NCI-H187 (cell line): ENCODE measurements at places on chromosomes 11 and 22.

- DNase-seq, result no peak
Measured at GRCh38 chr11:116192509-116193210, 580.1 kb downstream of the BUD13 start.

GRCh38 chr22:44363980-44364750 is 51.4 kb upstream of the SHISAL1 start:
- no peak for DNase-seq

DNA sequence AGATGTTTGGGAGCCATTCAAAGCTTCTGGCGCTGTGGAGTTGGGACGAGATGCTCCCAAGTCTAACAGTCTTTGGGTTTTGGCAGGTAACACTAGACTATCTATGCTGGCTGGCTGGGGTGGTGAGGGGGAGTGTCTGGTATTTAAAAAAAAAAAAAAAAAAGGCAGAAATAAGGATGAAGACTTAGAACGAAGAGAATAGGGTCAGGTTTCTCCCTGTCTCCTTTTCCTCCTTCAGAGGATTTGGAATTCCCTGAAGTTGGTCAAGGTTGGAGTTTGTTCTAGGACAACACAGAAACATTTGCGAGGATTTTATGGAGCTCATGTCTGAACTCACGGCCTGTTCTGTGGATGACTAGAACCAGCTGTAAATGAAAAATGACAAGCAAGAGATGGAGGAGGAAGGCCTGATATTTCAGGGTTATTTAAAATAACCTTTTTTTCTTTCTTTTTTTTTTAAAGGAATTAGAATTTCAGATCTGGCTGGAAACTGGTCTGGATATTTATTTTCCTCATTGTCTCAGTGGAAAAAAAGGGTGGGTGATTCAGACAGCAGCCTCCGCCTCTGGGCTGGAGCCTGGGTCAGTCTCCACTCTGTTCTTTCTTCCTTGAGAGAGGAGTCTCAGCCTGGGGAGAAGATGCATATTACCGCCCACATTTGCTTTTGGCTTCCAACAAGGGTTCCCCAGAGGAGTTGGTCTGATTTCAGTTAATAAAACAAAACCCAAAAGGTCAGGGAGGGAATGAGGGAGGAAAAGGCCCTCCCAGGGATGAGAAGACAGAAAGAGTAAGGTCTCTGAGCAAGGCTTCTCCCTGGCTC is 80.1 kb downstream of the USP35 start:
- no peak for DNase-seq

DNA sequence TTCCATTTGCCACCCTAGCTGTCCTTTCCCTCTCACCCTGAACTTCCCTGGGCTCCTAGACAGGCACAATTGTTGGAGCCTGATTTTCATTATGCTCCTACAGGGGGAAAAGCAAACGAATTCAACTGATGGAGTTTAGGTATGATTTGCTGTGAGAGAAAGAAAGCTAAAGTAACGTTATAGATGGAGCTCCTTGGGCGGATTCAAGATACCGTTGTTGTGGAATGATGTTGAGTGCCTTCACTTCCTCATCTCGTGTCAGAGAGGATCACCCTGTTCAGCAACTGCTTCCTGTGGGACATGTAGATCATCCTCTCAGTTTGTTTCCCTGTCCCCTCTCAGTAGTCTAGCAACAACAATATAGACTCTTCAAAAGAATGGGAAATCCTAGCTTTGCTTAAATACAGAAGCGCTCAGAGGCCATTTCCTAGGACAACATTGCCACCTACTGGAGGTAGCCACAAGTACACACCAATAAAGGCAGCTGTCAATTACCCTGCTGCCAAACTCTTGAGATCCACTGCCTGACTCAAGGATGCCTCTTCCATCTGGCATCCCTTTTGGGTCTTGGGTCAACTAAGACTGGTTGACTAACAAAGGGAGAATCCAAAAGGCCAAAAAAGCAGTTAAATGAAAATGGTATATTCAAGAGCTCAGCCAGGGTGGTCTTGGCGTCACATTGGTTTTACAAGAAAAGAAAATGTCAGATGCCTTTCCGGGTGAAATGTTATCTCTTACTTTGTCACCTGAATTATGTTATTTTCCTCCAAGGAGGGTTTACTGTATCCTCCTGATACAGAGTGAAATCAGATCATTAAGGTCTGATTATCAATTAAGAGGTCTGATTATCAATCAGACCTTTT is 13.5 kb upstream of the DTX4 start:
- peak; percentile 49 for DNase-seq

- DNase-seq, result no peak
Measured at GRCh38 chr11:23564370-23564769, 704.1 kb upstream of the CCDC179 start.

DNA sequence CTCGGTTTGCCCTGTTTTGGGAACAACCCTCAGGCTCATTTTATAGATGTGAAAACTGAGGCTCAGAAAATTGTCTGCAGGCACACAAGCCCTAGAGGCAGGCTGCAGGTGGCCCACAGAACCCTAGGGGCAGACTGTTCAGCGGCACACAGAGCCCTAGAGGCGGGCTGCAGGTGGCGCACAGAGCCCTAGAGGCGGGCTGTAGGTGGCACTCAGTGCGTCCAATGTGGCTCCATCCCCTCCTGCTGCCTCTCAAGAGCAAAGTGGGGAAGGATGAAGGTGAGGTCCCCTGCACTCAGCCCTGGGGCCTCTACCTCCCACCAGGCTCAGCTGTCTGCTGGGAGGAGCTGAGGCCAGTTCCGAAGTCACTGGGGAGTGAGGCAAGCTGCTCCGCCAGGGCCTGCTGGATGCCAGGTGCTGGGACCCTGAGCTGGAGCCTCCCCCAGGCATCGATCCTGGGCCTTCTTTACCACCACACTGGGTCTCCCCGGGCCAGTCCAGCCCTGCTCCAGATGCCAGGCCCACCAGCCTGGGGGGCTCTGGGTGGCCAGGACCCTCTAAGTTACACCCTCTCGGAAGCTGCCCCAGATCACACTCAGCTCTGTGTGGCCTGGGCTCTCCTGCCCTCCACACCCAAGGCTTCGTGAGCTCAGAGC is 2.3 kb downstream of the ACY3 start:
- DNase-seq, result no peak

- DNase-seq, result no peak
Measured at GRCh38 chr22:27358096-27358870, 443.3 kb downstream of the MN1 start.

- DNase-seq, result no peak
Measured at GRCh38 chr22:49954354-49954753, 6.2 kb upstream of the PIM3 start.

GRCh38 chr11:100356035-100356434 is 331.1 kb upstream of the ARHGAP42 start:
- DNase-seq, result no peak

DNA sequence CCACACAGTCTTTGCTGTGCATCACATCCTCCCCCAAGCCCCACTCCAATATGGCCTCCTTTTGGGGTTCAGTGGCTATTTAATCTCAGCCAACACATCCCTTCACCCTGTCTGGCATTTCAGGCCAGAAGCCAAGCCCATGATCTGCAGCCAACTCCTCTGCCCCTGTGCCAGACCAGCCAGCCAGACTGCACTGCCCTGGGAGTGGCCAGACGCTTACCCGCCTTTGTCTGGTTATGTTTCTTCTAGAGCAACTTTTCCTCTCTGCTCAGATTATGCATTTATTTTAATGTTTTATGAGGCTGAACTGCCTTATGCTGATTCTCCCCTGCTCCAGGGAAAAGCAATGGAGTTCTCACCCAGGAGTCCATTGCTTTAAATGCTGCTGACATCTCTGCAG is 206.7 kb upstream of the TBCEL start:
- DNase-seq, result no peak

DNA sequence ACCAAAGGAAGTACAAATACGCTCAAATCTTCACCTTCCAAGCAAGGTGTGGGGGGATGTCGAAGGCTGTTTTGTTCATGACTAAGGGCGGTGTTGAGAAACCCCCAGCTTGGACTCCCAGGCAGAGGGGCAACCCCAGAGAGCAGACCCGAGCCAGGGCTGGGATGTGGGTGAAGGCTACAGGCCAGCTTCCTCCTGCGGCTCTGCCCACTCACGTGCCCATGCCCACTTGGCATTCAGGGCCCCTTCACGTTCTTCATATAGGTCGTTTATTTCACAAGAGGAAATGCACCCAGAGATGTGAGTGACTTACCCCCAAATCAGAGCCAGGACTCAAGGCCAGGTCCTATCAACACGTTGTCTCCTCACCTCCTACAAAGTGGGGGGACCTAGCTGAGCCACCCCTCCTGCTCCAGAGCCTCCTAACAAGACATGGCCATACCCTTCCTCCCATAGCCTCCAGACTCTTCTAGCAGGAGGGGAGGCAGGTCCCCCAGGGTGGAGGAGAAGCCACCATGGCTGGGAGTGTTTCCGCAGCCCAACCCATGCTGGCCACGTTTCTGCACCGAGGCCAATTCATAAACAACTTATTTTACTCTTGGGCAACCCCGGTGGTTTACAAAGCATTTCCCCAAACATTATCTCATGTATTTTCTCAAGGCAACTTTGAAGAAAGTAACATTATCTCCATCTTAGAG is 22.0 kb downstream of the TMEM184B start:
- DNase-seq, result no peak

DNA sequence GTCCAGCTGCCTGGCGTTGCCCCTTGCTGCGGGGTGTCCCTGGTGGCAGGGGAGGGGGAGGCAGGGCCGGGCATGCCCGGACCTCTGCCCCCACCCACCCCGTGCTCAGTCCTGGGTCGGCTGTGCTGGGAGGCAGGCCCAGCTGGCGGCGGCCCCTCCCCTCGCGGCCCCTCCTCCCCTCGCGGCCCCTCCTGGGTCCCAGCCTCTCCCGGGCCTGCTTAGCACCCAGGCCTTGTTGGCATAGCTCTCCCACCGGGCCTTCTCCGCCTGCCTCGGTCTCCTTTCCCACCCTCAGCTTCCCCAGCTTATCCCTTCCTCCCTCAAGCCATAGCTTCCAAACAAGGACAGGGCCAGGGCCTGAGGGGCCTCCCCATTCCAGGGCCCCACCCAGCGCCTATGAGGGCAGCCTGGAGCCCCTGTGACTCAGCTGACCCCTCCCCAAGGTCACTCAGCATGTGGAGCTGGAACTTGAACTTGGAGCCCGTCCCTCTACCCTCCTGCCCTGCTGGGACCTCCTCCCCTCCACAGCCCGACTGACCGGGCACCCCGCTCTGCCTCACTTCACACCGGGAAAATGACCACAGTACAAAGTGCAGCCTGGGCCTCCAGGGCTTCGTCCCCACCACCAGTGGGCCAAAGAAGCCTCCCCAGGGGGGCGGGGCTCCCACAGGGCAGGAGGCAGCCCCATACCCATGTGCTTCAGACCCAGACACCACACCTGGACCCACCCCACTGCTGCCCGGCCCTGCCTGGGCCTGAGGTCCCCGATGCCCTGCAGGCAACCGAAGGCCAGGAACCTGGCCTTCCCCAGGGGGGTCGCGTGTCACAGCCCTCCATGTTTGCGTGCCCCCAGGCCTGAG is 1.2 kb downstream of the EPS8L2 start:
- DNase-seq, result no peak

DNA sequence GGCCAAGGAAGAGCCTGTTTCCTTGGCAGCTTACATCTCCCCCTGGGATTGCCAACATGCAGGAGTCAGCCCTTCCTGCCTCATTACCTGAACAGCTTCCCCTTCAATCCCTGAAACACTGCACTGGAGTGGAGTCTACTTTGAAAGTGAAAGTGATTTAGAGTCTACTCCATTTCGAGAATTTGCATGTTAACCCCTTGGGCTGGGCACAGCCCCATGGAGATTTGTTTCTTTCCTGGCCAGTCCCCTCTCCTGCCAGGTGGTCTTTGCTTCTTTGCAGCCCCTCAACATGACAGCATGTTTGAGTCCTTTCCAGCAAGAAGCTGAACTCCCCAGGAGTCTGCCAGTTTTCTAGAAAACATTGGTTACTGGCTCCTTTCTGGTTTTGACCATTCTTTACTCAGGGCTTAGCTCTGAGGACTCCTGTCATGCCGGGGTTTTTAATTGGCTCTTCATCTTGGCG is 59.9 kb downstream of the TRAF6 start:
- peak; percentile 12 for DNase-seq

GRCh38 chr22:29470159-29470855 is 9.7 kb upstream of the NEFH start:
- peak; percentile 20 for DNase-seq

DNA sequence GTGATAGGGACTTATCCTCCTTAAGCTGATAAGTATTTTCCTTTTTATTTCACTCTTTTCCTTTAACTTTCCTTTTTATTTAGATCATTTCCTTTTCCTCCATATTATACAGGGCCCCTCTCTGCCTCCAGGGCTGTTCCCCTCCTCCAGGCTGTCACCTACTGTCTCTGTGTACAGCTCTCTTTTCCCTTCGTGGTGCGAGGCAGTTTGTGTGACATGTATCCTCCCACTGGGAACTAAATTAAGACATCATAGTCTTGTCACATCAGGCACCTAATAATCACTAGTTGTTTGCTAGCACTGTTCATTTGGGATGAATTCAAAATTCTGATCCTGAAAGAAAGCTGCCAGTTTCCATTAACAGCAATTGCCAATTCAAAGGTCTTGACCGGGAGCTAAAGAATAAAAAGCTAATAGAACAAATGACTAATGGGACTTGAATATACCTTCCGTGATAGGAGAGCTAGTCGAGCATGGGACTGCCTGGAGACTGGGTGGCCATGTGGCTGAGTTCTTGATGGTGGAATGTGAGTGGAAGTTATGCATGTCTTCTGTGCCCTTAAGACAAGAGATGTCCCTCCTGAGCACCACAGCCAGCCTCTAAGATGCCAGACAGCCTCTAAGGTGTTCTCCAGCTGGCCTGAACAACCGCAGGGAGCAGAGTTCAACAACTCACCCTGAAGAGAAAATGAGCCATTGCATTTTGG is 77.7 kb upstream of the LRRC55 start:
- no peak for DNase-seq

DNA sequence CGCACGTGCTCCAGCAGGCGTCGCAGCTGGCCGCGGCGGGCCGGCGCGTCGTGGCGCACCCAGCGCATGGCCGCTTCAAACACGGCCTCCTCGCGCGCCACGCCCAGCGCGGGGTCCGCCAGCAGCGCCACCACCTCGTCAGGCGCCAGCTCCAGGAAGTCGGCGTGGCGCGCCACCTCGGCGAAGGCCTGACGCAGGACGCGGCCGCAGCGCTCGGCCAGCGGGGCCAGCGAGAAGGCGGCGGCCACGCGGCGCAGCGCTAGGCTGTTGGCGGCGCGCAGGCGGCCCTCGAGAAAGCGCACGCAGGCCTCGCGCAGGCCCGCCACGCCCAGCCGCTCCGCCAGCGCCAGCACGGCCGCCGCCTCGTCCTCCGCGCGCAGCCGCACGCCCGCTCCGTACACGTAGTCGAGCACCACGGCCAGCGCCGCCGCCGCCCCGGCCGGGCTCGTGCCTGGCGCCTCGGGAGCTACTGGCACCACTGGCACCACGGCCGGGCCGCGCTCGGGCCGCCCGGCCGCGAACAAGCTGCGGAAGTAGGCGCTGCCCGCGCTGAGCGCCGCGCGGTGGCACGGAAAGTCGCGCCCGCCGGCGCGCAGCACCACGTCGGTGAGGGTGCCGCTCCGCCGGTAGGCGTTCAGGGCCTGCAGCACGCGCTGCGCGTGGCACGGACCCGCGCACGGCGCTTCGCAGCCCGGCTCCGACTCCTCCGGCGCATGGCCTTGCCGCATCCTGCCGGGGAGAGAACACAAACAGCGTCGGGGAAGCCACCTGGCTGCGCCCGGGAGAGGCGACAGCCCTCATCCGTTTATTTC is 2.9 kb downstream of the KLHL35 start:
- DNase-seq, result no peak
